Activated CD4-positive, alpha-beta T cell treated with anti-CD3 and anti-CD28 coated beads, Interleukin-2, amount 10 ng/mL, durations not matched to agents 7 days and 5 days (primary cell): ENCODE measurements at places on chromosomes 11 and 22. TPM values are rescaled to one million over a fixed set of nuclear protein-coding genes. Genes with fewer than 3 reads are reported as not detected.

DNA sequence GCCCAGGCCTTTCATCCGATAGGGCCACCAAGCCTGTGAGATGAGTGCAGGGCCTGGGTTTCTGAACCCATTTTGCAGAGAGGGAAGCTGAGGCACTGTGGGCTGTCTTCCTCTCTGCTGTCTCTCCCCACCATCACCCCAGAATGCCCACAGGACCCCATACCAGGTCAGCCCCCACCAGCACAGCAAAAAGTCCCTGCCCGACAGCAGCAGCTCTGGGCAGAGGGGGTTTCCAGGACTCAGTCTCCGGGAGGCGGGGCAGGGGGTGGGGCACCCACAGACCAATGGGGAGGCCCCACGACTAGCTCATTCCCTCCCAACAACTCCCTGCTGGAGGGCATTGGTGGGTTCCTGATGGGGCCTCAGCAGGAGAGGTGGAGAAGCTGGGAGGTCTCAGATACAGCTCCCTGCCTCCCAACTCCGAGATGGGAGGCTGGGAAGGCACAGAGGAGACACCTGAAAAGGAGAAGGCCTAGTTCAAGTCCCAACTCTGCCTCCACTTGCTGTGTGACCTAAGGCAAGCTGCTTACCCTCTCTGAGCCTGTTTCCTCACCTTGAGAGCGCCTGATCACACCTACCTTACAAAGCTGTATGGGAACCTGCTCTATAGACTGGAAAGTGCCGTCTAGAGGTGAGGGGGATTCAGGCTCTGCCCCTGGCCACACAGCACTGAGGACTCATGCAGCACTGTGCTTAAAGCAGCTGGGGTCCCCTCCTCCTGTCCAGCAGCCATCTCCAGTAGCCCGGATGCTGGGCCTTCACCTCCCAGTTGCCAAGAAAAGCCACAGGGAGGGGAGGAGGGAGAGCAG, 3.5 kb downstream of the CBX7 start:
- peak; percentile 36 for DNase-seq
- H3K4me1 ChIP-seq: peaks cover 45% of the 10 kb centered on the region
- H3K4me3 ChIP-seq: no peak overlapping the region
- no peak overlapping the region for H3K27ac ChIP-seq
- peaks cover 9% of the 10 kb centered on the region for H3K27me3 ChIP-seq

DNA sequence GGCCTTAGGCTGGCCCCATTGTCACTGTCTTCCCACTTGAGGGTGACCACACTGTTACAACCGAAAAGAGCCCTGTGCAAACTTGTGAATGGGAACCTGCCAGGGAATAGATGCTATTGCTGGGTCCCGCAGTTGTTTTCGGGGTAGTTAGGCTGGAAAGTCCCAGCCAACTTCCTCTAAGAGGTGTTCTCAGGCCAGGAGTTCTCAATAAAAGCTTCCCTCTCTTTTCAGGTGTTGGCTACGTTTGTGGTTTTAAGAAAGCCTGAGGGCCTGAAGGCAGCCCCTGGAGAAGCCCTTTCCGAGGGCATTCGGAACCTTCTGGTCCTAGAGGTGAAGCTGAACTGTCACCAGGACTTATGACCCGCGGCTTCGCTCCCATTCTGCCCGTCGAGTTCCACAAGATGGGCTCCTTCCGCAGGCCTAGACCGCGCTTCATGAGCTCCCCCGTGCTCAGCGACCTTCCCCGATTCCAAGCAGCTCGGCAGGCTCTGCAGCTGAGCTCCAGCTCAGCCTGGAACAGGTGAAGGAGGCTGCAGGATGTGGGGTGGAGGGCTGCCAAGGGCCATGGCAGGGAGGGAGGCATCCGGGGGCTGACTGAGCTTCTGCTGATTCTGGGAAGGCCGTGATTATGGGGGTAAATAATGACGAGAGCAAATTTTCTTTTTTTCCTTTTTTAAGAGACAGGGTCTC, 104.8 kb downstream of the PRR5L start:
- peaks cover 20% of the 10 kb centered on the region for H3K4me1 ChIP-seq
- H3K4me3 ChIP-seq: no peak overlapping the region
- H3K36me3 ChIP-seq: peaks cover 7% of the 10 kb centered on the region
- no peaks in the 10 kb centered on the region for H3K27me3 ChIP-seq
- H3K27ac ChIP-seq: no peak overlapping the region

DNA sequence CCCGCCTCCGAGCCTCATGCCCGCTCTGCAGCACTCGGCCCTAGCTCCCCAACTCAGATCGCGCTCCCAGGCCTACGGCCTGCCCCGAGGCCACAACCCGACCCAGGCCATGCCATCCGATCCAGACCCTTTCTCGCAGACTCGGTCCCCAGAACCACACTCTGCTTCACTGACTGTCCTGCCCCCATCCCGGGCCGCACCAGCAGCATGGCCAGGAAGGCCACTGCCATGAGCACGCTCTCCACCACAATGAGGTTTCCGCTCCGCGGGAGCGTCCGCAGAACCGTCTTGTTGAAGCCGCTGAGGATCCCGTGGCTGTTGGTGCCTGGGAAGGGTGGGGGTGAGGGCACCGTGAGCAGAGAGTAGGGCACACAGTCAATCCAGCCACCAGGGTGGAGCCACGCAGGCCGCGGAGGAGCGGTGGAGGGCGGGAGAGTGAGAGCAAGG, 6.4 kb downstream of the UNC93B1 start:
- no peaks in the 10 kb centered on the region for H3K27me3 ChIP-seq
- H3K36me3 ChIP-seq: peaks cover 20% of the 10 kb centered on the region
- DNase-seq: no peak
- peaks cover 39% of the 10 kb centered on the region for H3K4me1 ChIP-seq
- no peak overlapping the region for H3K4me3 ChIP-seq

SSH3 gene
- 8.2 TPM for total RNA-seq

GRCh38 chr11:123645286-123645975, 9.0 kb downstream of the SCN3B start:
- peaks cover 11% of the 10 kb centered on the region for H3K27me3 ChIP-seq
- DNase-seq: no peak

DNA sequence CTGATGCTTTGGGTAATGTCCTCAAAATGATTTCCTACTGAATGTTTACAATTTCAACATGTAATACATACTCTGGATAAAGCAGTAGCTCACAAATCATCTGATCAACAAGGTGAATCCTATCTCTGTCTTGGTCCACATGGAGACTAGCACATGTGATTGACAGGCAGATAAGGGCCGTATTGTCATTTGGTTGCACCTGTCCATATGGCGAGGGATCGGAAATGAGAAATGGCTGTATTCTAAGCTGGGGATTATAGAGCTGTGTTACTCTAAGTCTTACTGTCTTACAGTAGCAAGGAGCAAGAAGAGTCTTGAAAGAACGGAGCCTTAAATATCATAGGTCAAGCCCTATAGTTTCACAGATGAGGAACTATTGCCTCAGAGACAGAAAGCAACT, 55.7 kb downstream of the APIP start:
- H3K27me3 ChIP-seq: no peaks in the 10 kb centered on the region
- no peaks in the 10 kb centered on the region for H3K36me3 ChIP-seq
- no peaks in the 10 kb centered on the region for H3K4me1 ChIP-seq

DNA sequence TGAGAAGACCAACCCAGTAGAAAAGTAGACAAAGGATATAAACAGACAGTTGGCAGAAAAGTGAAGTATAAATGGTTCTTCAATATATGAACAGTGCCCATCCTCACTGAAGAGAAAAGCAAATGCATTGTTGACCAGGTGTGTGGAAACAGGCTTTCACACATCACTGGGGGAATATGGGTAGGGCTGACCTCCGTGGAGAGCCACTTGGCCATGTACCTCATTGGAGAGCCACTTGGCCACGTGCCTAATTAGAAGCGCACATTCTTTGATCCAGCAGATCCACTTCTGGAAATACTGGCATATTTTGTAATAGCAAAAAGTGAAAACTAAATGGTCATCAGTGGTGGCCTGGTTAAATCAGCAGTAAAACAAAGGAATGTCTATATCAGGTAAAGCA, 43.2 kb downstream of the PPP6R3 start:
- H3K4me1 ChIP-seq: peaks cover 59% of the 10 kb centered on the region
- no peak overlapping the region for H3K27ac ChIP-seq
- no peaks in the 10 kb centered on the region for H3K27me3 ChIP-seq
- no peak overlapping the region for H3K4me3 ChIP-seq

DNA sequence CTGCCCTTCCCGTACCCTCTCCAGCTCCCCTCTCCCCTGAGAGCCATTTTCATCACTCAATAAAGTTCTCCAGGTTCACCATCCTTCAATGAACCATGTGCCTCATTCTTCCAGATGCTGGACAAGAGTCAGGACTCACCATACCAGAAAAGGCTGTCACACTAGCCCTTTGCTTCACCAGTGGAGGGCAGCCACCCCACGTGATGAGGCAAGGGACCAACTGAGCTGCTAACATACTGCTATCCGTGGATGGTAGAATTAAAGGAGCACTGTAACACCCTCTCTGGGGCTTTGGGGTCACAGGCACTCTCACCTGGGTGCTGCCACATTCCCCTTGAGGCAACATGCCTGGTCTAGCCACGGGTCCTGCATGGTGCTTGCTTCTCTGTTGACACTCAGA, 13.1 kb upstream of the OR5I1 start:
- H3K36me3 ChIP-seq: no peaks in the 10 kb centered on the region
- DNase-seq: no peak
- H3K4me1 ChIP-seq: no peaks in the 10 kb centered on the region
- no peaks in the 10 kb centered on the region for H3K27me3 ChIP-seq

- no peak for DNase-seq
- no peaks in the 10 kb centered on the region for H3K36me3 ChIP-seq
- H3K27ac ChIP-seq: no peak overlapping the region
- no peaks in the 10 kb centered on the region for H3K27me3 ChIP-seq
- no peaks in the 10 kb centered on the region for H3K4me1 ChIP-seq
Observed at GRCh38 chr11:45155627-45156180, 9.3 kb downstream of the PRDM11 start.

MUC2 gene
- not detected for total RNA-seq

TSGA10IP gene
- not detected for total RNA-seq

CRYBB1 gene
- not detected for total RNA-seq

DNA sequence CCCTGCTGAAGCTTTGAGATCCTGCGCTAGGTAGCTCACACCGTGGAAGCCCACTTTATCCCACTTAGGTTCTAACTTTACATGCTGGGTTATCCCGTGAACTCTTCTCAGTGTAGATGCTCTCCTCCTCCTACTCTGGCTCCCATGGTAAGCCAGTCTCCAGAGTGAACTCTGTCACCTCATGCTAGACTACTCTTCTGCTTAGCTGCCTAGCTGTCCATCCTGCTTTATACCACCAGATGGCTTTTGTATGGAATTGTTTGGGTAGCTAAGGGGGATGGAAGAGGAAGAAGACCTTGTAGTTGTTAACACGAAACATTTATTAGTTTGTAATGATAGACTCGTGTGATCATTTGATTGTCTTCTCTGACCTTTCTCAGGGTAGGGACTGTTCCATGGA, 46.8 kb downstream of the EMSY start:
- no peaks in the 10 kb centered on the region for H3K4me1 ChIP-seq
- H3K4me3 ChIP-seq: no peak overlapping the region
- peaks cover 11% of the 10 kb centered on the region for H3K36me3 ChIP-seq
- H3K27me3 ChIP-seq: no peaks in the 10 kb centered on the region

ASCL2 gene
- total RNA-seq: 0.40 TPM

DNA sequence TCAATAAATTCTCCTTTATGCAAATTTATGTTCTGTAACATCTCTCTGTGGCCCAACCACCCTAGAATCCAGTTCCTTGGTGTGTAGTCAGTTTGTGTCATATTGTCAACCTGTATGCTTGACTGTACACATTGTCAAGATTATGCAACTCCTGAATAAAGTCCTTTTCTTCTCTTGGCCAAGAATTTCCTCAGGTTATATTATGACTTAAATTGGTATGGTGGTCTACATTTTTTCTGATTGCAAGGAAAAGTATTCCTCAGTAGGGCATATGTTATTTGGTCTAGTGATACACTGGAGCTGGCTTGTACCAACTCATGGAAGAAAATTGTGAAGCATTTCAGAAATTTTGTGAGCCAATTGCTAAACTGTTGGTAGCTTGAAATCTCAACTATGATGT, 482.8 kb upstream of the CHORDC1 start:
- no peaks in the 10 kb centered on the region for H3K27me3 ChIP-seq
- no peak overlapping the region for H3K4me3 ChIP-seq
- no peaks in the 10 kb centered on the region for H3K4me1 ChIP-seq
- no peak overlapping the region for H3K27ac ChIP-seq
- no peak for DNase-seq

DNA sequence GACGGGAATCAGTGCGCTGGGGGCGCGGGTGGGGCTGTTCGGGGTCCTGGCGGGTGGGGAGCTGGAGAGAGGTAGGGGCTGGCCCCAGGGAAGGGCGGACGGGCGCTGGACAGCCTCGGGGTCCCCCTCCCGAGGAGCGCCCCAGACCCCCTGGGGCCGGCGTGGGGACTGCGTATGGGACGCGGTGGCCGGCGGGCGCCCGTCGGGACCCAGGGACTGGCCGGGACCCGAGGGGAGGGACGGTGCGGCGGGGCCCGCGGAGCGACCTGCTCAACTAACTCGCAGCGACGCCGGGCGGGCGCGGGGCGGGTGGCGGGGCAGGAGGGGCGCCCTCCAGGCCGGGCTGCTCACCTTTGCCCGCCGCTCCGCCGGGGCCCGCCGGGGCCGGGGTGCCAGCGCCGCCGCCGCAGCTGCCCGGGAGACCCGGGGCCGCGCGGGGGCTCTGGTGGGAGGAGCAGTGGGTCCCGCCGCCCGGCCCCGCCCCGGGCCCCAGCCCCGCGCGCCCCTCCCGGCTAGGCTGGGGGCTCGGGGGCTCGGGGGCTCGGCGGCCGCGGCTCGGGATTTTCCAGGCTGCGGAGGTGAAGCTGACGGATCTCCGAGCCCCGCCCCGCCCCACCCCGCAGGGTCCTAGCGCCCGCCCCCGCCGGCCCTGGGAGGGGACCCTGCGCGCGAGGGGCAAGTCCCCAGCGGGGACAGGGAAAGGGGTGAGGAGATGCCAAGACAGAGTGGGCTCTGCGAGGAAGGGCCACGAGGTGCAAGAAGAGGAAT, 12.3 kb downstream of the STARD10 start:
- peak; percentile 40 for DNase-seq
- H3K4me1 ChIP-seq: peaks cover 12% of the 10 kb centered on the region
- no peaks in the 10 kb centered on the region for H3K36me3 ChIP-seq
- no peak overlapping the region for H3K27ac ChIP-seq
- peaks cover 3% of the 10 kb centered on the region for H3K27me3 ChIP-seq

CNTN5 gene
- total RNA-seq: not detected

TMA7B gene
- total RNA-seq: 5.4 TPM

DNA sequence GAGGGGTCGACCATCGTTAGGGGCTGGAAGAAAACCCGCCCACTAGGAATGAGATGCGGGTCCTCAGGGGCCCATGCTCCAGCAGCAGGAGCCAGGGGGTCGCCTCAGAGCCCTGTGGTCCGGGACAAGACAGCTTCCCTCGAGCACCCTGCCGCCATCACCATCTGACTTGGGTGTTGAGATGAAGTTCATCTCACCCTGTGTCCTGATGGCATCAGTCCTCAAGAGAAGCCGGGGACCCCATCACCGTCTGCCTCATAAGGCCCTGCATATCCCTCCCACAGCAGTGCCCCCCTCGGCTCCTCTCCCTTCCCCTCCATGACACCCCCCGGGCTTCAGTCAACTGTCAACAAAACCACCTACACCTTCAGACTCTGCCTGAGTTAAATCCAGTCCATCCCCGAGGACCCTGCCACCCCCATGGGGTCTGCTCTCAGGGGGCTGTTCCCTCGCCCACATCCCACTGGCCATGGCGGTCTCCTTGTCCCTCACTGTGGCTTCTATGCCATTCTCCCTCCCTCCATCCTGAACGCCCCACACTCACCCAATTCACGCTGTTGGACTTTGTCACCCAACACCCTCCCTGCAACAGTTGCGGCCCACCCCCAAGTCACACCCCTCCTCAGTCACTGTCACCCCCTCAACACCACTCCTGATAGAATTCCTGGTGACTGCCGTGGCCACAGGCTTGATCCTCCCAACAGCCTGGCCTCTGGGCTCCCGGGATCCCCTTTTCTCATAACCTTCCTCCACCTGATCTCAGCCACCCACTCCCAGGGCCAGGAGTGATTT, 87.7 kb upstream of the RTL6 start:
- DNase-seq: no peak
- H3K27me3 ChIP-seq: peaks cover 29% of the 10 kb centered on the region
- H3K4me3 ChIP-seq: no peak overlapping the region
- no peak overlapping the region for H3K27ac ChIP-seq
- peaks cover 7% of the 10 kb centered on the region for H3K4me1 ChIP-seq
